ENCODE measurements at places on chromosomes 7 and 10.

DNA sequence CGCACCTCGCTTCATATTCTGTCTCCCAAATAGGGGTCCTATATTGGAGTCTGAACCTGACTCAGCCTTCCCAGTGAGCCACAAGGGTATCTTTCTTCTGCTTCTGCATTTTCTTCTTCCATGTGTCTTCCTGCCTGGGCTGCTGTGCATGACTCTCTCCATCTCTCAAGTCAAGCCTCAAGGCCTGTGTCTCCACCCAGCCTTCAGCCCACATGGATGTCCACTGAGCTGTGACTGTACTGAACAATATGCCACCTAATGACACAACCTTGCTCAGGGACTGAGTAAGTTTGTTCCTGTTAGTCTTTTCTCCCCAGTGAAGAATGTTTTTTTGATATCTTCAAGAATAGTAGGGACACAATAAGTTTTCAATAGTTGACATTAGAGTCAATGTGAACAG, 162.7 kb upstream of the TBX20 start:
- DNase-seq: no peak

- no peak for DNase-seq
Observed at GRCh38 chr7:85074016-85074415, 112.8 kb downstream of the SEMA3D start.

DNA sequence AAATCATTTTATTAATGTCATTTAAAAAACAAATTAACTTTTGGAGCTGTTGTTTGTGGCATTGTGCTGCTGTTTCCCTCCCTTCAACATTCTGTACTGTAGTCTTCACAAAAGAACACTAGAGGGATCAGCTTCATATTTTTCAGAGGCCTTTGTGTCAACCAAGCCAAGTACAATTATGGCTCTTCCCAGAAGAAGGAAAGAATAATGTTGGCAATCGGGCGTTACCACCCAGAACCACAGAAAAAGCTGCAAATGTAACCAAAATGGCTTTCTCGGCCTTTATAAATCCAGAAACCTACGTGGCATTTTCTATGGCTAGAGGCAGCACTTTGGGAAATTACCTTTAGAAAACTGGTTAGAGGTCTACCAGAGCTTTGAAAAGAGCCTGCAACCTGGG, 98.8 kb upstream of the COL1A2 start:
- DNase-seq: no peak

GRCh38 chr10:15222511-15222910, 54.0 kb upstream of the NMT2 start:
- no peak for DNase-seq

Data from hematopoietic multipotent progenitor cell treated with erythropoietin and hydrocortisone succinate and interleukin-3 and kit ligand, for 6 days (in vitro differentiated cells).